ENCODE measurements at places on chromosomes 2 and 18.

DNA sequence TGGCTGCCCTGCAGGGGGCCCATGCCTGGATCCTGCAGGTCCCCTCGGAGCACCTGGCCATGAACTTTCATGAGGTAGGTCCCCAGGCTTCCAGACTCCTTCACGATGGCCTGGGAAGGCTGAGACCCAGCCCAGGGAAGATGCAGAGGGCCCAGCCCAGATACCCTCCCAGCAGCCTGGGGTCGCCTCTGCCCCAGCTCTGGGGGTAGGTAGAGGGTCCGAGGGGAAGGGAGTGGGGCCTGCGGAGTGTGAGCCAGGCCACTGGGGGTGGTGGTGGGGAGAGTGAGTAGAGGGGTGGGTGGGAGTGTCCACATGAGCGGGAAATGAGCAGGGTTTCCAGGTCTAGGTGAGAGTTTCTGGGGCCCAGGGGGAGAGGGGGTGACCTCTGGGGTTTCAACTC, 1.2 kb upstream of the CHRND start:
- DNase-seq, result no peak

DNA sequence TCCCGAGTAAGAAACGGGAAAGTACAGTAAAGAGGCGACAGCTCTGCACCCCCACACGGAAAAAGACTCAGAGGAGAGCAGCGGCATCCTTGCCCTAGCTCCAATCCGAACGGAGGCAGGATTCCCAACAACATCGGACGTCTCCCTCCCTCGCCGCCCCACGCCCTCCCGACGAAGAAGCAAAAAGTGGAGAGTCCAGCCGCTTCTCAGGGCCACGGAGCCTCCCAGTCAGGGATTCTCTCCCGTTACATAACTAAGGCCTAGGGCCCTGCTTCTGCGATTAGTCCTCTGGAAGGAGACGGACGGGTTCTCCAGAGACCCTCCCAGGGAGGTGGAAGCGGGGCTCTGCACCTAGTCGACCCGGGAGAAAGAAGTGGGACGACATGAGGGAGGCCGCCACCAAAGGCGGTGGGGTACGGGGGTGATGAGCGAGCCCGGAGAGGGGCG, 587 bp downstream of the SUMO1 start:
- peak; percentile 18 for DNase-seq

GRCh38 chr2:20673686-20674308, 6.9 kb downstream of the GDF7 start:
- DNase-seq, result no peak

GRCh38 chr2:134320930-134321329, 67.1 kb downstream of the MGAT5 start:
- DNase-seq, result peak; percentile 65

GRCh38 chr2:233124421-233125080, 64.4 kb downstream of the INPP5D start:
- DNase-seq, result no peak

DNA sequence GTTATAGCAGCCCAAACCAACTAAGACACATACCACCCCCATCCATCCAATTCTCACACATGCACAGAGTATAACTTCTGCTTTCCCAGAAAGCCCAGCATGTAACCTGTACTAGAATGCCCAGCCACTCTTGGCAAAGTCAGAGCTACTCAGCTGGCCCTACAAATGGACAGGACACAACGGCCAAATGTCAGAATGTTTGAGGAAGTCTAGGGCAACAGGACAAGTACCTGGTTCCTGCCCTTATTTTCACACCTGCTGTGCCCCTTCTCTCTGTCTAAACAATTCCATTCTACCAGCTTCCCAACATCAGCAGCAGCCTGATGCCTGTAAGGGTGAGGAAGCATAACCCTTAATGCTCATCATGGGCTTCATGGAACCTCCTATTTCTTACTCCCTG, 15.1 kb upstream of the BZW1 start:
- DNase-seq, result no peak

- no peak for DNase-seq
Measured at GRCh38 chr2:67877301-67877700, 185.5 kb downstream of the C1D start.
